Suprapubic skin (tissue), 4 donors: ENCODE measurements at places on chromosomes 6 and 20.

DNA sequence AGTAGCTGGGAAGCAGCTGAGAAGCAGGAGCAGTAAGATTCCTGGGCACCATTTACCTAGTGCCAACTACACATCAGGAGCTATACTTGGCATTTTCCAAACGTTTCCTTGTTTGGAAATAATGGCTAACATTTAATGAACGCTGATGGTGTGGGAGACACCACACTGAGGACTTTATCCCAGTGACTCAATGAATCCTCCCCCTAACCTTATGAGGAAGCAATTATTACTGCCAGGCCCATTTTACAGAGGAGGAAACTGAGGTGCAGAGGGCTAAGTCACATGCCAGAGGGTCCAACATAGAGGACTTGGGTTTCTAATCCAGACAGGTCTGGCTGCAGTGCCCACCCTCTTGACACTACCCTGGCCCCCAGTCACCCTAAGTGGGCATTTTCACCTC, 6.1 kb downstream of the PTGIS start:
- DNase-seq, result no peak

DNA sequence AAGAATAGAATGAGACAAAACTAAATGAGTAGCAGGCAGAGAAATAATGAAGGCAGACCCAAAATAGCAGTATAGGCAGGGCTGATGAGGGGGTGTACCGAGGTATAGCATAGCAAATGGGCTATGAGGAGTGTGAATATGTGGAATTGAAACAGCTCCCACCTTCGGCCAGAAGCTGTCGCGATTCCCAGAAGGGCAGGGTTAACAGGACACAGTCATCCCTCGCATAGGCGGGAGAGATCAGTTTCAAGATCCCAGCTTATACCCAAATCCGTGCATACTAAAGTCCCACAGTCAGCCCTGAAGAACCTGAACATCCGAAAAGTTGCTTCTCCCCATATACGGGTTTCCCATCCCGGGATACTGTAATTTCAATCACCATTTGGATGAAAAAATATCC, 82.7 kb downstream of the PTPRK start:
- DNase-seq, result no peak

DNA sequence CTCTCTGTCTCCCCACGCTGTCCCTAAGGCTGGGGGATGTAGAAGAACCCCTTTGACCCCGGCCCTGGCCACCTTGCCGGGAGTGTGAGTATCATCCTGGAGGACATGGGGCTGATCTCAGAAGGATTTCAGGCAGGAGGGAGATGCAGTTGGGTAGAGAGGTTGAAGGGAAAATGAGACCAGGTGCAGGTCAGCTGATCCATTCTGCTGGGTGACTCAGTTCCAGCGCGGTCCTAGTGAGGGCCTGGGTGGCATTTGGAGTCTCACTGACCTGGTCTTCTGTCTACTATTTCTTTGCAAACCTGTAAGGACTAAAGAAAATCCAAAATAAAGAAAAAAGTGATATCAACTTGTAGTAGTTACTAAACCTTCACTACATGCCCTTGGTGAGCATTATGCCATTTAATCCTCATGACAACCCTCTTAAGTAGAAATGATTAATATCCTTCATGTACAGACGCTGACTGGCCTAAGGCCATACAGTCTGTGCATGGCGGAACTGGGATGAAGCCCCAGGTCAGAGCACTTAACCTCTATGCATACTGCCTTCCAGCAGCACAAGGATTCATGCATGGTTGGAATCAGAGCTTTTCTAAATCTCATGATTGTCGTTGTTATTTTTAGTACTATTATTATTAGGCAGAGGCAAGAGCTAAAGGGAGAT, 106.3 kb downstream of the ZDHHC14 start:
- DNase-seq, result no peak

- no peak for DNase-seq
Observed at GRCh38 chr6:32070814-32071543, 32.8 kb downstream of the CYP21A2 start.

DNA sequence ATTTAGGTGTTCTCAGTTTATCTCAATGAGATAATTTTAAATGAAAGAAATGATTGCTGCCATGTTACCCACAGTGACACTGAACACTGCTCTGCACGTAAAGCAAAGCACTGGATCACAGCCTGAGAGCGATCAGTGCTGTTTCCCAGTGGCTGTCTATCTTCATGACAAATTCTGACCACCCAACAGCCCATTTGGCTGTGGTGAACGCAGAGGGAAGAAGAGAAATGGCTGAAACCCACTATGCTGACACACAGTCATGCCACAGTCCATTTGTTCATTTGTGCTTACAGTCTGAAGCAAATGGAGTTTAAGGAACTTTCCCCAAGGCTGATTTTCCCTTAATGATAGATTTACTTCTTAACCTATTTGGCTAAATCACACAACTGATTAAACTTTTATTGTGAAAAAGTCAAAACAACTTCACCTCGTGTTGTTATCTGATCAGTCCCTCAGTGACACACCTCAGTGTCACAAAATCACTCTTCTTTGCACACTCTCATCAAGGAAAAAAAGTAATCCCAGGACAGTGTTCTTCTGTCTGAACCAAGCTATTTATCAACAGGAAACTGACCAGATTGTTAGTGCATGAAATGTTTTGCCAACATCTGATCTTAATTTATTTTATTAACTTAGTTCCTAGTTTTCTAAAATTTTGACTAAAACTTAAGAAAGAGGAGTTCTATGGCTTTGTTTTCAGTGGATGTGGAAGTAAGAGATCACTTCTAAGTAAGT, 225.1 kb downstream of the TBX18 start:
- DNase-seq, result no peak
